ENCODE measurements at places on chromosomes 5 and 9. TPM values are rescaled to one million over a fixed set of nuclear protein-coding genes. Genes with fewer than 3 reads are reported as not detected.
A peak's percentile ranks its signal among the peaks of the same experiment; 100 is the strongest.

DNA sequence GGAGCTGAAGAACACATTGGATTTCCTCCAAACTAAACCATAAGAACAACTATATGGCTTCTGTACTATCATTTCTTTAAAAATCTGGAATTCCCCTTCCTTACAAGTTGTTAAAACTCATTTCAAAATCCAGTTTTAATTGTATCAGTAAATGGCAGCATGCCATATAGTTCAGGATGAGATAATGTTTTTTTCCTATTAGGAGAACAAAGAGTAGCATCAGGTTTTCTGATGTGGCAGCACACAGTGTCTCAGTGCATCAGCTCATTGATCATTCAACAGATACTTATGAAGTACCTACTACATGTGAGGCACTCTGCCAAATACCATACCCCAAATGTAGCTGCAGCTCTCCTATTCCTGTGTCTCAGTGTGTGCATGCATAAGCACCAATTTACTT, 161.1 kb downstream of the EPB41L4A start:
- DNase-seq = no peak
- no peaks in the 10 kb centered on the region for H3K4me1 ChIP-seq
- no peak overlapping the region for H3K4me3 ChIP-seq
- H3K27me3 ChIP-seq = peaks cover 8% of the 10 kb centered on the region

- no peak overlapping the region for H3K27ac ChIP-seq
- no peaks in the 10 kb centered on the region for H3K27me3 ChIP-seq
- no peak overlapping the region for H3K4me3 ChIP-seq
- DNase-seq = no peak
- H3K4me1 ChIP-seq = no peaks in the 10 kb centered on the region
These were observed 16.3 kb upstream of the IZUMO3 start for GRCh38 chr9:24561957-24562356.

DNA sequence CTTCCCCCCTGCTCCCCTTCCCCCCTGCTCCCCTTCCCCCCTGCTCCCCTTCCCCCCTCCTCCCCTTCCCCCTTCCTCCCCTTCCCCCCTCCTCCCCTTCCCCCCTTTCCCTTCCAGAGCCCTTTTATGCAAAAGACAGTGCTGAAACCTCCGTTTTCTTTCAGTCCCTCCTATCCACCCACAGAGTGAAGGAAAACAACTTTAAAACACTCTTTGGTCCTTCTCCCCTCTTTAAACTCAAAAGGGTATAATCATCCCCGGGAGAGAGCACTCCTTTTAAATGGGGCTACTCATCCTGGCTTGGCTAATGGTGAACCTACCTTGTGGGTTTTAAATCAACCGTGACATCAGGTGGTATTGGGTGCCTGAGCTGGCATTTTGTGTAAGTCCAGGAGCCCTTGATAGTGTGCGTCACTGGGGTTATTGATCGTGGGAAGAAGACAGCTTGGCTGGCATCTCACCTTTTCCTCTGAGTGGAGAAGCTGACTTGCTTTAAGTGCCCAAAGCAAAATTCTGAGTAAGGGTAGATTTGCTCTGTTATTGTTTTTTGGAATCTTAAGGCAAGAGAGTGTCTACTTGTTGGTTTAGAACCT, 2.7 kb downstream of the LARP1 start:
- H3K36me3 ChIP-seq = peaks cover 17% of the 10 kb centered on the region
- peaks cover 64% of the 10 kb centered on the region for H3K4me1 ChIP-seq
- DNase-seq = peak; percentile 74
- no peaks in the 10 kb centered on the region for H3K27me3 ChIP-seq

DNA sequence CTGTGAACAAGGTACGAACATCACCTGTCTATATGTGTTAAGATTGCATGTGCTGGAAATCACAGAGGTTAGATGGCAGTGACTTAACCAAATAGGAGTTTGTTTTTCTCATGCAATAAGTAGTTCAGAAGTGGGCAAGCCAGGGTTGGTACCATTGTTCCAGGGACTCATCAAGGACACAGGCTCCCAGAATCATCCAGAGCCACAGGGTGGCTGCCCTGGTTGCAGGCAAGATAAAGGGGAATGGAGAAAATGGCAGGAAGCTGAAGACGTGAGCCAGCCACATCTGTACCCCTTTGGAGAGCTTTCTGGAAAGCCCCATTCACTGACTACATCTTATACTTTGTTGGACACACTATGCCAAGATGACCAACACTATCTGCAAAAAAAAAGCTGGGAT, 126.0 kb upstream of the IL12B start:
- H3K4me1 ChIP-seq = peaks cover 45% of the 10 kb centered on the region
- H3K27ac ChIP-seq = no peak overlapping the region
- H3K36me3 ChIP-seq = no peaks in the 10 kb centered on the region

- no peak overlapping the region for H3K4me3 ChIP-seq
- no peak overlapping the region for H3K27ac ChIP-seq
These were observed 64.7 kb upstream of the PALM2AKAP2 start for GRCh38 chr9:109715344-109715743.

DNA sequence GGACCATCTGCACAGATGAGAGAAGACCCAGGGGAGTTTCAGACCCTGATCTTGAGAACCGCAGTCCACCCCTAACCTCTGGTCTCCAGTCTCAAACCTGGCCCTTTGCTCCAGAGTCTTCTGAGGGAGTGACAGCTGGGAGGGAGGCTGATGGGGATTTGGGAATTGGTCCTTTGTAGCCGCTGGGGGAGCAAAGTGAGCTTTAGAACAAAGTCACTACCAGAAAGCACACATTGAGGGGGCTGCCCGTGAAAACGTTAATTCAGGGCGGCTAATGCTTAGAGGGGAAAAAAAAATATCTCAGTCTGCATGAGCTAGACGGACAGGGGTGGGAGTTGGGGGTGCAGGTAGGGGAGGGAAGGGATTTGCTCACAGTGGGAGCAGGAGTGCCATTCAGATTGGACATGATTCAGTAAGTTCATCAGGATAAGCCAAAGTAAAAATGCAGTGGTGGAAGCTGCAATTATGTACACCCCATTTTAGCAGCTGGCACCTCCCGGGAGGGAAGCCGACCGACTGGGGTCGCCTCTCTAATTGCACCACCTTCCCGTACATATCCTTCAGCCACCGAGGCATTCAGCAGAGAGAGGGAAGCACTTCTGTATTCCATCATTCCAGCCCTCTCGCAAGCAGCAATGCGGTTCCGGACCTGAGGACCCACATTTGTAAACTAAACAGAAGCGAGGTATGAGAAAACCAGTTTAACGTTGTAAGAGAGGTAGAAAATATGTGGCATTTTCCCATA, 123.4 kb upstream of the RETREG1 start:
- H3K27ac ChIP-seq = no peak overlapping the region
- H3K4me3 ChIP-seq = no peak overlapping the region
- H3K4me1 ChIP-seq = peaks cover 1% of the 10 kb centered on the region

GRCh38 chr5:147442224-147442623, 67.6 kb downstream of the DPYSL3 start:
- H3K4me1 ChIP-seq = no peaks in the 10 kb centered on the region
- no peak overlapping the region for H3K4me3 ChIP-seq
- no peaks in the 10 kb centered on the region for H3K36me3 ChIP-seq

DNA sequence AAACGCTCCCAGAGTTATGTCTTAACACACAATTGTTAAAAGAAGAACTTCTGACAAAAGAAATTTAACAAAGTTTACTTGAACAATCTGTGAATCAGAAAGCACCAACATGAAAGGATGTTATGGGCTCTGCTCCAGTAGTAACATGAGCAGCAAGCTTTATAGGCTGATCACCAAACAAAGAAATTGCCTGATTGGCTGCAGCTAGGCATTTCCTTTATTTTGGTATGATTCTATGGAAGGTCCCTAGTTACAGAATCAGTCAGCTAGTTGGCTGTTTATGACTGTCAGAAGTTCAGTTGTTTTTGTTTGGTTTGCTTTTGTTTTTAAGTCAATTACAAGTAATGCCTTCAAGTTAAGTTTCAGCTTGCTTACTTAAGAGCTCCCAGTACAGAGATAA, 102.4 kb upstream of the SMC2 start:
- H3K36me3 ChIP-seq = no peaks in the 10 kb centered on the region
- no peak overlapping the region for H3K4me3 ChIP-seq
- no peak for DNase-seq
- peaks cover 3% of the 10 kb centered on the region for H3K4me1 ChIP-seq
- peak overlapping the region; percentile 84 for H3K27ac ChIP-seq

GRCh38 chr5:2324788-2325187, 426.7 kb downstream of the IRX2 start:
- no peak overlapping the region for H3K27ac ChIP-seq
- H3K27me3 ChIP-seq = peaks cover 3% of the 10 kb centered on the region
- no peak for DNase-seq
- no peak overlapping the region for H3K4me3 ChIP-seq

DNA sequence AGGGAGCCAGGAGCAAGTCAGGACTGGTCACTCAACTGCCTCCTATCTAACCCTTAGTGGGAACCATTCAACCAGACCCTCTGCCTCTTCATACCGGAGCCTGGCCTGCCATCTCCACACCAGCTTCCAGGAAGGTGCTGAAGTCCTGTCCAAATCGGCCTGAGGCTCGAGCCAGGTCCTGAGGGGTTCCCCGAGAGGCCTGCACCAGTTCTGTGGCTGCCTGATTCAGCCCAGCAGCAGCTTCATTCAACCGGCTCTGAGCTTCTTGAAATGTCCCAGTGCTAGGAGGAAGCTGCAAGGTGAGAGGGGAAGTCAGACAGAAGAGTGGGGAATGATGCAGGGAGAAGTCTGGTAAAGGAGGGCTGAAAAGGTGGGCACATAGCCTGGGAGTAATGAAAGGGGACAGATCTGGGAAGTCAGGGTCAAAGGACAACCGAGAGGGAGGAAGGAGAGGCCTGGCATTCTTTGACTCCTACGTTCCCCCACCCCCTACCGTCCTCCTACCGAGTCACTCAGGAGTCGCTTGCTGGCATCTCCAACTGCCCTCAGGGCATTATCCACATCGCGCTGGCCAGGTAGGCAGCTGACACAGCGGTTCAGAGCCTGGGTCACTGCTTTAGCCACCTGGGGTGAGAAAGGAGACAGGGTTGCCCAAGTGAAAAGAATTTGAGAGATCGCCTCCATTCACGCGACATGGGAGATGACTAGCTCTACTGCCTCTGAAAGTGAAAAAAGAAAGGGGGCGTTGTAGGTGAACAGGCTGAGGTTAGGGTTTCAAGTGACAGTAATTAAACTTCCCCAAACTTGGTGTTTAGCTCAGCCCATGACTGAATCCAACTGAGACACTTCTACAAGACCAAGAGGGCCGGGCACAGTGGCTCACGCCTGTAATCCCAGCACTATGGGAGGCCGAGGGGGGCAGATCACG, 20.2 kb downstream of the TLN1 start:
- H3K36me3 ChIP-seq = peaks cover 76% of the 10 kb centered on the region
- H3K4me1 ChIP-seq = peaks cover 7% of the 10 kb centered on the region
- no peak overlapping the region for H3K4me3 ChIP-seq
- DNase-seq = no peak
- H3K27ac ChIP-seq = peak overlapping the region; percentile 42

DNA sequence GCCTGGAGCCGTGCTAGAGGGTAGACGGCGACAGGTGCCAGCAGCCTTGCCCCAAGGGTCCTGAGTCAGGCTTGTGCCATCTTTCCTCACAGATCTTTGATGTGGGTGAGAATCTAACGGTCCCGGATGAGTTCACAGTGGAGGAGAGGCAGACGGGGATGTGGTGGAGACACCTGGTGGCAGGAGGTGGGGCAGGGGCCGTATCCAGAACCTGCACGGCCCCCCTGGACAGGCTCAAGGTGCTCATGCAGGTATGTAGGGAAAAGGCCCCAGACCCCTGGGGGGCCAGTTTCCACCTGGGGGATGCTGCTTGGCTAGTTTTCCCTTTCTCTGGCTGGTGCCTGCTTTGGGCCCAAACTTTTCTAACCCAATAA, 24.0 kb downstream of the PTGES2 start:
- peak; percentile 69 for DNase-seq
- H3K36me3 ChIP-seq = peaks cover 44% of the 10 kb centered on the region
- H3K4me1 ChIP-seq = peaks cover 33% of the 10 kb centered on the region
- no peak overlapping the region for H3K4me3 ChIP-seq
- no peaks in the 10 kb centered on the region for H3K27me3 ChIP-seq

- H3K4me1 ChIP-seq = peaks cover 55% of the 10 kb centered on the region
- no peaks in the 10 kb centered on the region for H3K27me3 ChIP-seq
- peak overlapping the region; percentile 66 for H3K27ac ChIP-seq
- H3K4me3 ChIP-seq = peak overlapping the region; percentile 50
- H3K36me3 ChIP-seq = peaks cover 5% of the 10 kb centered on the region
These were observed 8.4 kb downstream of the GNAQ start for GRCh38 chr9:78023003-78023741.

GRCh38 chr5:125346316-125346715, 599.9 kb upstream of the ZNF608 start:
- no peak overlapping the region for H3K4me3 ChIP-seq
- DNase-seq = no peak
- no peak overlapping the region for H3K27ac ChIP-seq
- no peaks in the 10 kb centered on the region for H3K4me1 ChIP-seq
- H3K27me3 ChIP-seq = no peaks in the 10 kb centered on the region
- H3K36me3 ChIP-seq = no peaks in the 10 kb centered on the region

DNA sequence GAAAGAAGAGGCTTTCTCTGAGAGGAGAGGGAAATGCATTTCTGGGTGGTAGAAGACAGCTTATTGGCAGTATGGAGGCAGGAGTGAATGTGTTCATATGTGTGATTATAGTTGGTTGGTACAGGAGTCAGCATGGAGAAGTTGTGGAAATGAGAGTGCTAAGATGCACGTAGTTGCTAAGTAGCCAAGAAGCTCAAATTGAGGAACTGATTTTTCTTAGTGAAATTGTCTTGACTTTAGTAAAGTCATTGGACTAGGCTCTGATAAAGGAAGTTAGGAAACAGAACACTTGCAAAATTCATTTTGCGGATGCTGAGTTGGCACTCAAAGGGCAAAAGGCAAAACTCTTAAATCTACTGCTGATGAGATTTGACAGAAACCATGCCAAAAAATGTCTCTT, 158.9 kb upstream of the VCAN start:
- H3K4me1 ChIP-seq = no peaks in the 10 kb centered on the region
- no peak overlapping the region for H3K27ac ChIP-seq
- no peaks in the 10 kb centered on the region for H3K27me3 ChIP-seq
- no peak for DNase-seq
- H3K4me3 ChIP-seq = no peak overlapping the region

DNA sequence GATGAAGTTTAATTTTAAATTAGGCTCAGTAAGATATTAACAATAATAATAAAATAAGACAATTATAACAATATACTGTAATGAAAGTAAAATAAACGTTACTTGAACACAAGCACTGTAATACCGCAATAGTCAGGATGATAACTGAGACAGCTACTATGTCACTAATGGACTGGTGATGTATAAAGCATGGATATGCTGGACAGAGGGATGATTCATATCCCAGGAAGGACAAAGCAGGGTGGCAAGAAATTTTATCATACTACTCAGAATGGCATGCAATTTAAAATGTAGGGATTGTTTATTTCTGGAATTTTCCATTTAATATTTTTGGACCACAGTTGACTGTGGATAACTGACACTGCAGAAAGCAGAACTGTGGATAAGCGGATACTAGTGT, 196.9 kb downstream of the VPS13A start:
- H3K27ac ChIP-seq = no peak overlapping the region
- no peaks in the 10 kb centered on the region for H3K27me3 ChIP-seq
- no peak for DNase-seq
- H3K4me3 ChIP-seq = no peak overlapping the region

Gene SLC1A1
- 0.23 TPM for total RNA-seq

Gene AGXT2
- total RNA-seq = not detected

Gene WNT8A
- total RNA-seq = not detected

Gene ISL1
- total RNA-seq = not detected

Gene AUH
- total RNA-seq = 30.8 TPM

Gene GCNT4
- 2.1 TPM for total RNA-seq

Gene SPAAR
- not detected for total RNA-seq

All from activated CD4-positive, alpha-beta T cell treated with anti-CD3 and anti-CD28 coated beads for 36 hours (primary cell).